ENCODE measurements at places on chromosomes 5 and 9.

DNA sequence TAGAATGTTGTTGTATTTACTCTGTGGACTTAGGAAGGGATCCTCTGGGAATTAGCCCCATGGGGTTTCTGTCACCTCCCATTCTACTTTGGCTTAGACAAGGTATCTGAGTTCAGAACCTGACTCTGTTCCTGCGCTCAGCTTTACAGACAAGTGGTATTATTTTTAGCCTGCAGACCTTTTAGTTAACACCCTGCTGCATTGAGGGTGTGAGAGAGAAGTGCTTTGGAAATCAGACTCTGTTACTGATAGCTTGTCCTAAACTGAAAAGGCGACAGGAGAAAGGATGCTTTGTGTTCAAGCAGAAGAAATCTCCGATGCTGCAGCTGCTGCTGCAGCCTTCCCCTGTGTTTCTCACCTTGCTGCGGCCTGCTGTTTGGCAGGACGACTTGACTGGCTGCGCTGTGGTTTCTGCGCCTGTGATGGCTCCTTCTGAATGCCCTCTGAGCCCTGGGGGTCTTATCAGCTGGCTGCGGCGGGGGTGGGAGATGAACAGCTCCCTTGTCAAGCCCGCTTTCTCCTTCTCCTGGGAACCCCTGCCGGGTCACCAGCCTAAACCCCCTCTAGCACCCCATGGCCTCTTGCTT is 61.9 kb downstream of the PGM5 start:
- DNase-seq = no peak

GRCh38 chr5:134460551-134460950 is 48.9 kb upstream of the CDKN2AIPNL start:
- no peak for DNase-seq

- DNase-seq = no peak
Measured at GRCh38 chr9:127961613-127962155, 19.1 kb downstream of the EEIG1 start.

DNA sequence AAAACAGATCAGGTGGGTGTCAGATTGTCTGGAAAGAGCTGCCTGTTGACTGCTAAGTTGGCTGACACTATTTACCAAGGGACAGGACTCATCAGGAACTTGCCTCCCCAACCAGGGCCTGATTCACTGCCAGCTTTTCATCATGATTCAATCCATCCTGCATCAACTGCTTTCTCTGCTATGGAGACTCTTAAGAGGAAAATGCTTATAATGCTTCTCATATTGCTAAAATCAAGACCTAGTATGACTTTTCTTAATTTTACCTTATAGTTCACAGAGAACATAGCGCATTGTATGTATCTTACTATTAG is 21.3 kb downstream of the HTR4 start:
- DNase-seq = no peak

Measured in stimulated activated CD8-positive, alpha-beta memory T cell treated with anti-CD3 and anti-CD28 coated beads, Interleukin-7, amount 100 ng/mL, for 48 hours (primary cell).